CD4-positive, alpha-beta memory T cell (primary cell): ENCODE measurements at places on chromosomes 3 and 15.

GRCh38 chr3:62445275-62445674, 71.9 kb upstream of the FEZF2 start:
- DNase-seq = no peak

- no peak for DNase-seq
Measured at GRCh38 chr3:25177041-25177440, 251.0 kb upstream of the RARB start.

GRCh38 chr15:25903024-25903581, 40.0 kb upstream of the ATP10A start:
- no peak for DNase-seq

GRCh38 chr15:71440489-71441110, 325.3 kb downstream of the THSD4 start:
- DNase-seq = peak; percentile 11

DNA sequence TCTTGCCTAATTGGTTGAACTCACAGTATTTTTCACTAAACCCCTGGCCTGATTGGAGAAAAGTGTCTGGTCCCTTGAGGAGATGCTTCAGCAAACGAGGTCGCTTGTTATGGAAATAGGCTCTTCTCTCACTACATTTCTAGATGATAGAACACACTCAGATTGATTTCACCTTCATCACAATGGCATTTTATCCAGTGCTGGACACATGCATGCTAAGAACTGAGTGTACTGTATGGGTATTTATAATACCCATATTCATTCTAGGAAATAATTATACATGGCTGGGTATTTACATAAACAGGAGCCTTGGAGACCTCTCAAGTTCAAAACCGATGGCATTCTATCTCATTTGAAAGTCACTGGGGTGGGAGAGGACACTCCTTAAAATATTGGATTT, 444.9 kb downstream of the LPP start:
- DNase-seq = no peak

GRCh38 chr3:73459711-73460110, 165.0 kb downstream of the PDZRN3 start:
- DNase-seq = no peak

DNA sequence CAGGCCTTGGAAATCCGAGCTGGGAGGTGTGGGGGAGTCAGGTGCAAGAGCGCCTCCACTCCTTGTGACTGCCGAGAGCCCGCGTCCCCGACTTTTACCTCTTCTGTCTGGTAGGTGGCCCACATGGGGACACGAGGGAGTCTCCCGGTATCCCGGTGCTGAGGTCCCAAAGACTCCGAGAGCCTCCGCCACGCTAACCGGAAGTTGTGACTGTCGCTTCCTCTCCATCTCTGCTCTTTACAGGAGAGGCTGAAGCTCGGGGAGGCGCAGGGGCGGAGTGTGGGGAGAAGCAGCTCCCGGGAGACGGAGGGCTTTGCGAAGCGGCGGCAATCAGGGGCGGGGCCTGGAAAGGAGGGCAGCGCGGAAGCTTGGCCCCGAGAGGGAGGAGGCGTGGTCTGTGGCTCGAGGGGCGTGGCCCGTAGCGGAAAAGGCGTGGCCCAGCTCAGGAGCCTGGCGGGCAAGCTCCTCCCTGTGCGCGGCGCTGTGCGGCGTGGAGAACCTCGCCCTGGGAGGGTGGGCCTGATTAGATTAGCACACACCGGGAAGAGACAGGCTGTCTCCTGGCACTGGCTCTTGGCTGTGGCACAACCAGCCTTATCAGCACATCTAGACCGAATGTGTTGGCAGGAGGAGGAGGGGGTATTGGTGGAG, 143.9 kb downstream of the GABRB3 start:
- DNase-seq = peak; percentile 6

DNA sequence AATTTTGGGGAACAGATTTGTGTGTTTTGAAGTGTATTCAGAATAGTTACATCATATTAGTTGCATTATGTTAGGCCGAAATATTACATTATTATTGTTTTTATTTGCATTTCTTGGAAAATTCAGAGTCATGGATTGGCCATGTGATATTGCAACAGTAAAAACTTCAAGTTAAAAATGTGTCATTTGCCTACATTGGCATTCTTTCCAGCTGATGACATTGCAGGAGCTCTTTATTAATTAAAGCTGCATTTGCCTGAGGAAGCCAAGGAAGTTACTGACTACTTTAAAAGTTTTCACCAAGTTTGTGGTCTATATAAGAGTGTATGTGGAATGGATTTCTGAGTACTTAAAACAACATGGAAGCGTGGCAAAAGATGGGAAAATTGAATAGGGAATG, 726.4 kb upstream of the SGO1 start:
- no peak for DNase-seq

GRCh38 chr15:22958487-22959280, 21.5 kb downstream of the CYFIP1 start:
- DNase-seq = no peak

DNA sequence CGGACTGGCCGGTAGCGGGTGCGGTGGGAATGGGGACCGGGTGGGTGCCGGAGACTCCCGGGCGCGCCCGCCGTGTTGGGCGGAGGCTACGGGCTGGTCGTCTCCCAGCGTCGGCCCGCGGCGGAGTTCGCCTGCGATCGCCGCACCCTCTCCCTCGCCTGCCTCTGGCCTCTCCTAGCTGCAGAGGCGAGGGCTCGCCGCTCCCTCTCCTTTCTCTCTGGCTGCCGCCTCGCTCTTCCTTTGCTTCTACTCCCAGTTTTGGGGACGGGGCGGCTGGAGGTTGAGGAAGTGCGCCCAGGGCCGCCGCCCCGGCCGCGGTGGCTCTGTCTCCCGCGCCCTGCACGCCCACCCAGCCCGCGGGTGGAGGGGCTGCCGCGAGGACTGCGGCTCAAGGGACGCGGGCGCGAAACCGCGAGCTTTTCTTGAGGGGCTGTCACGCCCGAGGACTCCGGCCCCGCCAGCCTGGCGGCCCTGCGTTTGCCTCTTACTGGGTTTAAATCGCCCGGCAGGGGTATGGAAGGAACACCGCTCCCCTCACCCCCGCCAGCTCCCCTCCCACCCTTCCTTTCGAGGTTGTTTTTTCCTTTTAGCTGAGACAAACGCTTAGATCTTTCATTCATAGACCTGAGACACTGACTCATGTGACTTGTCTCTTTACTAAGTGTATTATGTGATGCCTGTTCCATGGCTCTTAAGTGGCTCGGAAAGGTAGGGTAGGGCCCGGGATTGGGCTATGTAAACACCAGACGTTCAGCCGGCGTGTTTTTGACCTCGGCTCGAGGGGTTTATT, 654 bp downstream of the PIK3CA start:
- peak; percentile 61 for DNase-seq

GRCh38 chr3:12841149-12841969, at the start of gene RPL32:
TSS of gene RPL32 (minus strand) at chr3:12841565. CDS start at chr3:12840237, 1,328 bp downstream.
- DNase-seq = peak; percentile 92

DNA sequence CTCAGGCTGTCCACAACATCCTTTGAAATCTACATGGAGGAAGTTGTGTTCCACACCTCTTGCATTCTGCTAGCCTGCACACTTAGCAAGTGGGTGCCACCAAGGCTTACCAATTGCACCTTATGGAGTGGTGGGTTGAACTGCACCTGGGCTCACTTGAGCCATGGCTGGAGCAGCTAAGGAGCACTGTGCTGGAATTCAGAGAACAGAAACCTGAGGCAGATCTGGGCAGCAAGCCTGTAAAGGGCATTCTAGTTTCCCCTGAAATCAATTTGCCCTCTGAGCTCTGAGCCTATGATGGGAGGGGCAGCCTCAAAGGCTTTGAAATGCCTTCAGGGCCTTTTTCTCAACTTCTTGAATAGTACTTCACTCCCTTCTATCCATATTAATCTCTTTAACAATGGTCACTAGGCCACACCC, 18.0 kb downstream of the BTLA start:
- no peak for DNase-seq

DNA sequence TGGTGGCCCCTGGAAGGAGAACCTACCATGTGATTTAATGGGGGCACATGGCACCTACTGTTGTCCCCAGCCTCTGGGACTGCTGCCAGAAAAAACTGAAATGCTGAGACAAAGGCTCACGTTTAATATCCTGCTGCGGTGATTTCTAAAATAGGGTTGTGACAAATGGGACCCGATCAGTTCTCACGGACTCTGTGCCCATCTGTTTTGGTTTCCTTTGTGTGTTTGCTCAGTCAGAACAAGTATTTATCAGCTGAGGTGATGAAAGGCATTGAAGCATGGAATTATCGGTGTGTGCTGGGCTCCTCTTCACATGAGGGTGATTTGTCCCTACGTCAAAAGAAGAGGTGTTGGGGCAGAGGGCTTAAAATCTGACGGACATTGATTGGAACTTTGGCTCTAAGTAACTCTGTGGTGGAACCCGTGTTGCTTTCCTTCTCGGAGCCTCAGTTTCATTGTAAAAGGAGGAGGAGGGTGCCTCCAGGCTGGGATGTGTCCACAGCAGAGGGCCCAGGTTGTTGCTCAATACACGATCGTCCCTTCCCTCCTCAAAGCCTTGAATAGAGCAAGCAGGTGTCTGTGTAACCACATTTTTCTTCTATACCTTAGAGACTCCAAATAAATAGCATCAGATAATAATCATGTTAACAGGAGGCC, 283.3 kb upstream of the RGMA start:
- no peak for DNase-seq

DNA sequence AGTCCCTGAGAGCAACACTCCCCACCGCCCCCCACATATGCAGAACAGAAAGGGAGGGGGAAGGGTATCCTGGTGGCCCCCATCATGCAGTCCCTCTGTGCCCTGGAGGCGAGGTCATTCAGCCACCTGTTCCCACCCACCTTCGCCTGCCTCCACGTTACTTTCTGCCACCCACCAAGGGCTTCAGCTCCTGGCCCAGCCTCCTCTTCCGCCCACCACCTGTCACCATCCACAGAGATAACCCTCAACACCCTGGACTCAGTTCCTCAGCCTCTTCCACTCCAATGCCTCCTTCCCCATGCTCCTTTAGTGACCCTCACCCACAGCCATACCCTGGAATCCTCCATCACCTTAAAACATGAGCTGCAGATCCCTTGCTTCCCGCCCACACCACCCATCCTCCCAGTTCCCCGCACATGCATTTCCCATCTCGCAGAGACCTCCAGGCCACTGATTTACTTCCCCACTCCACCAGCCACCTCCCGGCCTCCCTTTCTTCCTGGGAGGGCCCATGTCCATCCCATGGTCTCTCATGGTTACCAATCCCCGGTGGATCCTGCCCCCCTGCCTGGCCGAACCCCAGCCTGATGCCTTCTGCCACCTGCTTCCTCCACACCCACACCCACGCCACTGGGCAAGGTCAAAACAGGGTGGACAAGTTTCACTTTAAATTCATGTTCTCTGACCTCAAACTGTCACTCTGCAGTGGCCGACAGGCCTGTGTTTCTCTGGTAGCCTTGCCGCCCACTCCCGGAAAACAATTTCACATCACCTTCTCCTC, 18.2 kb downstream of the HOMER2 start:
- DNase-seq = no peak

DNA sequence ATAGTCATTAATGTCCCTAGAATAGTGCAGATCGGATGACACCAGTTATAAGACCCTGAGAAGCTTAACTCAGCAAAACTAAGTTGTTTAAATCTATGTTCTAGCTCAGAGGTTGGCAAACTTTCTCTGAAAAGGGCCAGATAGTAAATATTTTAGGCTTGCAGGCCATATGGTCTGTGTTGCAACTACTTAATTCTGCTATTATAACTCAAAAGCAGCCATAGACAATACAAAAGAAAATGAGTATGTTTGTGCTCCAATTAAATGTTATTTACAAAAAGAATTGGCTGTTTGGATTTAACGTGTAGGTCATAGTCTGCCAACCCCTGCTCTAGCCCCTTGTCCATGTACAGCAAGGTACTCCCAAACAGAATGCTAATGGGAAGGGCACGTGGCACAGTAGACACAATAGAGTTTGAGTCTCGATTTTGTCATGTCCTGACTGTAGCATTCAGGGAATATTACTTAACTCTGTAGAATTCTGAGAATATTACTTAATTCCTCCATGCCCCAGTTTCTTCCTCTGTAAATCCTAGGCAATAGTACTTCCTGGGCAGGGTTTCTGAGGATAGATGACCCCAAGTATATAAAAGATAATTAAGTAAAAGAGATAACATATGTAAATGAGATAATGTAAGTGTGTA, 70.5 kb upstream of the ATP2C1 start:
- no peak for DNase-seq

DNA sequence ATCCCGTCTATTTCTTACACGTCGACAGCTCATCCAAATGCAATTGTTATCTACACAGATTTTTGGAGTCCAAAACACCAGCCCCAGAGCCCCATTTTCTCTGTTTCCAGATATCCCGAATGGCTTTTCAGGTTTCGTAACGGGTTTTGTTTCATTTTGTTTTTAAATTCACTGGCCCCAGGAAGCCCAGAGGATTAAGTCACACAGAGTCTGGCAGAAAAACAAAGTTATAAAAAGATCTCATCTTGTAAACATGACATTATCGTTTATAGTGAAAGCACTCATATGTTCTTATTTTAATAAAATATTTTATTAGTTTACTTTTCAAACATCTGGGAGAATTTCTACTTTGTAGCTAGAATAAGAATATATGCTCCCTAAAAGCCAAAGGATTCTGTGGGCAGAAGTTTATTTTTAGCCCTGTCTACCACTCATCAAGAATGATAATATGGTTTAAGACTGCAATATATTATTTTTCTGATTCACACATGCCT, 149.3 kb upstream of the SLC2A2 start:
- no peak for DNase-seq

DNA sequence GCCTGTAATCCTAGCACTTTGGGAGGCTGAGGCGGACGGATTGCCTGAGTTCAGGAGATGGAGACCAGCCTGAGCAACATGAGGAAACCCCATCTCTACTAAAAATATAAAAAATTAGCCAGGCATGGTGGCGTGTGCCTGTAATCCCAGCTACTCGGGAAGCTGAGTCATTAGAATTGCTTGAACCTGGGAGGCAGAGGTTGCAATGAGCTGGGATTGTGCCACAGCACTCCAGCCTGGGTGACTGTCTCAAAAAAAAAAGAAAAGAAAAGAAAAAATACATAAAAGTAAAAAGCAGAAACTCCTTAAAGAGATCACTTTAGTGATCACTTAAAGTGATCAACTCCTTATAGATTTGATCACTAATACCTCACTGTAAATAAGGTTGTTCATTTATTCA, 78.0 kb downstream of the GMPS start:
- no peak for DNase-seq

DNA sequence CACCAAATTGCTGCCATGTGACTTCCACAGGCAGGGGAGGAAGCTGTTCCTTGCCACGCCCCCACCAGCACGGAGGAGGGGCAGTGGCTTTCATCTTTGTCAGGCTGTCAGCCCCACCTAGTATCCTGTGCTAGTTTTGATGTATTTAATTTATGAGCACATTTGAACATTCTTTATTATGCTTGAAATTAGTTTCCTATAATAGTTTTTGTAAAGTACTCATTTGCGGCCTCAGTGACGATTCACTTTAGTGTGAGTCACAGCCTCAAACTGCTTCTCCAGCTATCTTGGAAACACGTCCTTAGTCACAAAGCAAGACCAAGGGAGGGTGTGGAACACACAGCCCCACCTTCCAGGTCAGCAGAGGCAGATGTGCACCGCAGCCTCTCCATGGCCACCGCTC, 239.9 kb upstream of the ATP10A start:
- no peak for DNase-seq

- DNase-seq = no peak
Measured at GRCh38 chr3:170275832-170276231, 53.6 kb downstream of the PRKCI start.
